ENCODE measurements at places on chromosomes 4 and X. TPM values are rescaled to one million over a fixed set of nuclear protein-coding genes. Genes with fewer than 3 reads are reported as not detected.

ANAPC10 gene
- 26.0 TPM for total RNA-seq

C4orf36 gene
- 2.0 TPM for total RNA-seq

FGFR3 gene
- total RNA-seq, result 0.11 TPM

GIMD1 gene
- total RNA-seq, result 0.22 TPM

RS1 gene
- not detected for total RNA-seq

NSUN7 gene
- total RNA-seq, result 6.7 TPM

USP51 gene
- total RNA-seq, result 0.22 TPM

TLR6 gene
- 1.2 TPM for total RNA-seq

LGI2 gene
- total RNA-seq, result 3.4 TPM

ARSJ gene
- 16.4 TPM for total RNA-seq

GPAT3 gene
- total RNA-seq, result 34.2 TPM

GNRHR gene
- not detected for total RNA-seq

USP38 gene
- 21.5 TPM for total RNA-seq

SH3RF1 gene
- 21.0 TPM for total RNA-seq

PAGE2B gene
- not detected for total RNA-seq

EDA2R gene
- not detected for total RNA-seq

FSTL5 gene
- total RNA-seq, result not detected

EREG gene
- total RNA-seq, result 2.2 TPM

DSPP gene
- total RNA-seq, result not detected

NSDHL gene
- total RNA-seq, result 32.3 TPM

IL13RA2 gene
- total RNA-seq, result 3.4 TPM

FMR1NB gene
- not detected for total RNA-seq

ZCCHC18 gene
- total RNA-seq, result 0.23 TPM

HPSE gene
- 9.1 TPM for total RNA-seq

EGF gene
- 6.1 TPM for total RNA-seq

WDFY3 gene
- total RNA-seq, result 23.1 TPM

SPATA4 gene
- 0.15 TPM for total RNA-seq

GLRA2 gene
- total RNA-seq, result not detected

Data from PC-3 (cell line).